ENCODE measurements at places on chromosomes 11 and 22.

DNA sequence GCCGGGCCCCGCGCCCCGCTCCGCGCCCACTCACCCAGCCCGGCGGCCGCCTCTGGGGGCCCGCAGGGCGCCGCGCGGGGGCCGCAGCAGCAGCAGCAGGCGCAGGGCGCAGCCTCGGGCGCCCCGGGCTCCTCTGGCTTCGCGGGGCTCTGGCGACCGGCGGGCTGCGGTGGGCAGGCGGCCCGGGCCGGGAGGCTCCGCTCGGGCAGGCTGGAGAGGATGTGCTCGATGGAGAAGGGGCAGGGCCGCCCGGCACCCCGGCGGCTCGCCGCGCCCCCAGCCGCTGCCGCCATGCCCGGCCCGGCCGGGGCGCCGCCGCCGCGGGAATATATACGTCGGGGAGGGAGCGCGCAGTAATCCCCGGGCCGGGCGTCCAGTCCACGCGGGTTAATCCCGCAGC lies at the start of gene GSC2:
Gene GSC2 (minus strand): TSS at position 302 of the 400 bp plus-strand sequence. CDS start 9 bp downstream, at position 293.
- no peak for DNase-seq

- no peak for DNase-seq
These were observed 254.5 kb upstream of the NARS2 start for GRCh38 chr11:78829146-78829545.

DNA sequence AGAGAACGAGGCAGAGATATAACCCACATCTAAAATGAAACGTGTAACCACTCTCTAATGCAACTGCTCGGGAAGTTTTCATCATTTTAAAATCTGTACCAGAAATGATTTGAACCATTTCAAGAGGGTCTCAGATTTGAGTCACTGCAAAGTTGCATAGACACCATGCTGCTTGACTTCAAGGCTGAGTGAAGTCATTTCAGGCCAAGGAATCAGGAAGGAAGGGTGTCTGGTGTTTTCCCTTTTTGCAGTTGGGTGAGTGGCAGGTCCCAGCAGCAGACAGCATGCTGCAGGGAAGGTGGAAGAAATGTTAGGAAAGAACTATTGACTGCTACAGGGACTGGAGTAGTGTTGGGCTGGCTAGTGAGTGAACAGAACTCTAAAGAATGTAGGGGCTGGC lies 16.5 kb downstream of the TANGO2 start:
- DNase-seq: no peak

GRCh38 chr22:20085651-20086050 lies 5.6 kb downstream of the DGCR8 start:
- no peak for DNase-seq

DNA sequence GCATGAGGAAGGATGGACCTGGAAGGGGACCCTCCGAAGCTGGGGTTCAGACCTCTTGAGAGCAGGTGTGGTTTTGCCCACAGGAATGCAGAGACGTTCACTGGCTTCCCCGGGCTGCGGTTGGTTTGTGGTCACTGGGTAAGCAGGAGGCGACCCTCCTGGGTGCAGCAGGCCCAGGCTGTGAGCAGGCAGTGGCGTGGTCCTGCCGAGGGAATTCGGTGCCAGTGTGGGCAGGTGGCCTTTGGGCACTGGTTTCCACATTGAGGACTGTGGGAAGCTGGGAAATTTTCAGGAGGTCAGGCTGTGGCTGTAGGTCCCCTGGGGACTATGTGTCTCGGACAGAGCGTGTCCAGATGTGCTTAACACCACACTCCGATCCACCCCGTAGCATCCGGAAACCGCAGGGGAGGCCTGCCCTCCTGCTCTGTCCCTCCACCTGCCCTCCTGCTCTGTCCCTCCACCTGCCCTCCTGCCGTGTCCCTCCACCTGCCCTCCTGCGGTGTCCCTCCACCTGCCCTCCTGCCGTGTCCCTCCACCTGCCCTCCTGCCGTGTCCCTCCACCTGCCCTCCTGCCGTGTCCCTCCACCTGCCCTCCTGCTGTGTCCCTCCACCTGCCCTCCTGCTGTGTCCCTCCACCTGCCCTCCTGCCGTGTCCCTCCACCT lies 27.5 kb downstream of the TPCN2 start:
- no peak for DNase-seq

DNA sequence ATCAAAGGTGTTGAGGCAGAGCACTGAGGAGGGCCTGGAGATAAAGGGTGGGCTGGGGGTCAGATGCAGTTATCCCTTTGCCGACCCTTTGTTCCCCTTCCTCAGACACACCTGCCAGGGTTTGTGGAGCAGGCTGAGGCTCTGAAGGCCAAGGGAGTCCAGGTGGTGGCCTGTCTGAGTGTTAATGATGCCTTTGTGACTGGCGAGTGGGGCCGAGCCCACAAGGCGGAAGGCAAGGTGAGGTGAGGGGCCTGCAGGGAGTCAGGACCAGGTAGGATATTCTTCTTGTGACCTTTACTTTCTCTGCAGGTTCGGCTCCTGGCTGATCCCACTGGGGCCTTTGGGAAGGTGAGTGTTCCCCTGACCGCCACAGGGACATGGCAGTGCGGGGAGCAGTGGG lies 2.6 kb downstream of the PRDX5 start:
- no peak for DNase-seq

GRCh38 chr22:50507421-50507990 lies at the start of gene LMF2:
LMF2 (minus strand) TSS chr22:50507702; CDS start chr22:50507675, 27 bp downstream.
- DNase-seq: peak; percentile 92

GRCh38 chr11:9280655-9281301 lies 15.6 kb upstream of the DENND5A start:
- DNase-seq: peak; percentile 19

DNA sequence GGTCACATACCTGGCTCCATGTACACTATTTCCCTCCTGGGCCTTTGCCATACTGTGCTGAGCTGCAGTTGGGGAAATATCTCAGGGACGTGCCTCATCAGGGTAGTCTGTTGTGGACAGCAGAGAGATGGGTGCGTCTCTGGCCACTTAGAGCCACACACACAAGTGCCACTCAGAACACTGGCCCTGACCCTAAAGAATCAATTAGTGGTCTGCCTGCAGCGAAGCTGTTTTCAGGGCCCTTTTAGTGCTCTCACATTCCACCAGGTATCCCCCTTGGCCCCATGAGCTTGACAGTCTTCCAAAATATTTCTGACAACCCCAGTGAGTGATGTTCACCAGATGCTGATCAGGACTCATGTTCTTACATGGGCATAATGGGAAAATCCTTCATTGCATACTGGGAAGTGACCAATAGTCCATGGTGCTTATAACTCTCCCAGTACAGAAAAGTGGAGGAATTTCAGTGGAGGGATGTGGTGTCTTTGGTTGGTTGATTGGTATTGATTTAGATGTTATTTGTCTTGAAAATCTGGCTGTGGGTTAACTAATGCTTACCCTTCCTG lies 66.1 kb downstream of the ME3 start:
- no peak for DNase-seq

GRCh38 chr22:22450343-22450839 lies 58.2 kb downstream of the ZNF280B start:
- DNase-seq: no peak

GRCh38 chr22:24302591-24302990 lies 32.0 kb downstream of the SPECC1L start:
- no peak for DNase-seq

DNA sequence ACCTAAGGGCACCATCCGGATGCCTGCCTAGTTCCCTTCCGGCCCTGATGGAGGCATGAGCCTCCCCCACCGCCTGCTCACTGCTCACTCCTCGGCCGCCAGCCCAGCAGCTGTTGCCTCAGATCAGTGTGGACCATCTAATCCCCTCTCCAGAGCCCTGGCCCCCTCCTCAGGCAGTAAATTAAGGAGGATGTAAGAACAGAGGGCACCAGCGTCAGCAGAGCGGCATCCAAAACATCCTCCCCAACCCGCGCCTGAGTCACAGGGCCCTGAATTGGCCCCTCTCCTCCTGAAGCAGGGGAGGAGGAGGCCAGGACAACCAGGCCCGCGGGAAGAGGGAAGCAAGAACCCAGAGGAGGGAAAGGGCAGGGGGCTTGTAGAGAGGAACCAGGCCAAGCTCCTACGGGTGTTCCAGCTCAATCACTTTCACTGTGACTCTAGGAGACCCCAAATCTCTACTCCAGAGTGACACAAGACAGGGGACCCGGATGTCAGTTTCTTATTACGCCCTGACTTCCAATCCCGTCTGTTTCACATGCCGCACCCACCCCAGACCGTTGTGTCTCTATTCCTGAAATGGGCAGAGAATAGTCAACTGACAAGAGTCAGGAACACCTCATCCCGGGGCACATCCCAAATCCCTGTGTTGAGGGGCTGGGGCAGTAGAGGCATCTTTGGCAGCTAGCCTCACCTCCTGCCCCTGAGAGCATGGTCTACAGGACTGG lies 31.3 kb upstream of the MYOD1 start:
- DNase-seq: no peak

GRCh38 chr22:44718418-44718817 lies 16.4 kb downstream of the PRR5 start:
- DNase-seq: no peak

GRCh38 chr11:2774173-2775082 lies 74.6 kb upstream of the KCNQ1OT1 start:
- no peak for DNase-seq

DNA sequence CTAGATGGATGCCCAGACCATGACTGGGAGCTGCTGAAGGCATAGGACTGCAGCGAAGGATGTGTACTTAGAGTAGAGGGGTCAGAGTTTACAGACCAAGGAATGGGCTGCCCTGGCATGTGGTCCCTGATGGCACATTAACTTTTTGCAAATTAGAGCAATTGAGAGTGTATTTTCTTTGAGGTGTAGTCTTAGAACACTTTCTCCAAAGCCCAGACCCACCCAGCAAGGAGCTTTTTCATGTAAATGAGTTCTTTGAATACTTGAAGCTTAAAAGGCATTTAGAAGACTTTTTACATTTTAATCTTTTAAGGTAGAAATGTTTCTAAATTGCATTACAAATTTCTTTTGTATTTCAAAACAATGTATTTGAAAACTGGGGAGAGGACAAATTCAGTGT lies 8.9 kb downstream of the OR4X1 start:
- no peak for DNase-seq

DNA sequence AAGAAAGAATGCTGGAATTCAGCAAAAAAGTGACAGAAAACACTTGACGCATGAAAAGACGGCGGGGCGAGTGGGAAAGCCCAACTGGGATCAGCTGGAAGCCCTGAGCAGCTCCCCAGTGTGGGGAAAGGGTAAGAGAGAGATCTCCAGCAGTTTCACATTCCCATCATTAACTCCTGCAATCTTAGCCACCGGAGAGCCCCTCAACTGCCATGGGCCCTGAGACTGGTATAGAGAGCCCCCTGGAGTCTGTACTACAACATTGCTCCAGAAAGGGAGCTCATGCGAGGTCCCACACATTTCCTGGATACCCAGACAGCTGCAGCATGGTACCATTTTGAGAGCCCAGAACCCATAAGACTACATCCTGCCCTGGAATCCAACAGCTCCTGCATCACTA lies 31.1 kb downstream of the MRGPRX4 start:
- DNase-seq: no peak

DNA sequence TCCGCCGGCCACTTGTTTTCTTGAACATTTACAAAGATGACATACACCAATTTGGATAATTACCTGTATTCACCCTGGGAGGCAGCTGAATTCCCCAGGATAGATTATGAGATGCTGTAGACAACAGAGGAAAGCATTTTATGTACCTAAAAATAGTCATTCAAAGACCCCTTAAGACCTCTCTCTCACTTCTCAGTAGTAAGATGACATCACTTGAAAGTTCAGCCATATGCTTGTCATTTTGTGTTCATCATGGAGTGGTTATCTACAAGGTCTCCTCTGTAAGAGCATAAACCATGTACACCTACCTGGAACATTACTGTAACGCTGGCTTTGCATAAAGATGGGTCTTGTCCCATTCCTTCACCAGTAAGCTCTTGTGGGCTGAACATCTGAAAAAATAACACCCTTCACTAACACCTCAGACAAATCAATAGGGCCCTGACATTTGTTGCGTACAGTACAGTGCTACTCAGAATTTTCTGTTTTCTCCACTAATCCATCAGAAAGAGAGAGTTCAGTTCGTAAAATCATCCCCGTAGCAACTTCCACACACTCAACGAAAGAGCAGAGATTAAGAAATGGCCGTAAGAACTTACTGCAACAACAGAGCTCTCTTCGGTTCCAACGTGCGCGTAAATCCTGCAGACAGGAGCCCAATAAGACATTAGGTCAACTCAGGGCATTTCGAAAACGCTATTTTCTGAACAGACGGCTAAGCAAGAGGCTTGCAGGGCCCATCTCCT lies 15.6 kb upstream of the WDR74 start:
- DNase-seq: no peak

DNA sequence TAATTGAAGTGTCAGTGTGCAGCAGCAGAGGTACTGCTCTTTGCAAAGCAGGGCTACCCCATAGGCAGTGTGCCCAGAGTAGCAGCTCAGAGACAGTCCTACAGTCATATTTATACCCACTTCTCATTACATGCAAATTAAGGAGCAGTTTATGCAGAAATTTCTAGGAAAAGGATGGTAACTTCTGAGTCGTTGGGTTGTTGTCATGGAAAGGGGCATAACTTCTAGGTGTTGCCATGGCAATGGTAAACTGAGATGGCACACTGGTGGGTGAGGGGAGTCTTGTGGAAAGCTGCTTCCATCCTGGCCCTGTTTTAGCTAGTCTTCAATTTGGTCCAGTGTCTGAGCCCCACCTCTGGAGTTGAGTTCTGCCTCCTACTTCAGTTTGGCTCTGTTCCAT lies 77.4 kb downstream of the MN1 start:
- DNase-seq: no peak

GRCh38 chr11:71283971-71284441 lies 31.6 kb upstream of the SHANK2 start:
- no peak for DNase-seq

DNA sequence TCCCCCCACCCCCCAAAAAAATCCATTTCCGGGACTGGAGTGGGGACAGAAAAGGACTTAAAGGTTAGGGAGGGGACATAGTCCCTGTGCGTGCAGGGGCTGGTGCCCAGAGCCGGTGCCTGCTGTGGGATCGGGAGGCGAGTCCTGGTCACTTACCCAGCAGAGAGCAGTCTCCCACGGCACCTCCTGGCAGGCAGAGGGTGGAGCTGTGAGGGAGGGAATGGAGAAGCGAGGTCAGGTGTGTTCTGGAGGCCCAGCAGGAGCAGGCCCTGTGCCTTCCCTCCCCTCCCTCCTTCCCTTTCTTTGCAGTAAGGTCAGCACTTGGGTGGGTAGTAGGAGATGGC lies 28.4 kb downstream of the SHANK3 start:
- no peak for DNase-seq

DNA sequence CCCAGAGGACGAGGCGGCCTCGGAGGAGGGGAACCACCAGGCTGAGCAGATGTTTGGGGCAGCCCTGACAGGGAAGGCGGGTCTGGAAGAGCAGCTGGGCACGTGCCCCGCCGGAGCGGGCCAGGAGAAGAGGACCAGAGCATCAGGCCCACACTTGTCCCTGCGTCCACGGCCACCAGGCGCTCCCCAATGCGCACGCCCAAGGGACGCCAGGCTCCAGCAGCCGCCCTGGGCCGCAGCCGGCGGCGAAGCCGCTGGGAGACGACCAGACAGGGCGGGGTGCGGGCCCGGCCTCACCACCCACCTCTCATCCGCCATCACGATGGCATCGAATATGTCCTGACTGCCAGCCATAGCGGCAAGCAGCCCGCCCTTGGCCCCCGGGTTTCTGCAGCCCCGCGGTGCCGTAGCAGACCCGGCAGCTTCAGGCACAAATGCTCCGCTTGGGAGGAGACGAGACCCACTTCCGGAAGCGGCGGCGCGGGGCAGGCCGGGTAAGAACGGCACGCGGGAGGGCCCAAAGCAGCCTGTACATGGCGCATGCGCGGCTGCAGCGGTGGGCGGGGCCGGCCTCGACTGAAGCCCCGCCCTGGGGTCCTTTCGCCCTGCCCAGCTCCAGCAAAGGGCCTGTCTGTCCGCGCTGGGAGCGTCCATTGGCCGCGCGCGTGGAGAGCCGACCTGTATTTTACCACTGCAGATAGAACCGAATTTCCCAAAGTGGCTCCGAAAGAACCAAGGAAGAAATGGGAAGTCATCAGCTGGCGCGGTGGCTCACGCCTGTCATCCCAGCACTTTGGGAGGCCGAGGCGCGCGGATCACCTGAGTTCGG lies at the start of gene LTO1:
Gene LTO1 (minus strand): TSS at position 468 of the 829 bp plus-strand sequence. CDS start 114 bp downstream, at position 354.
- DNase-seq: peak; percentile 88
